Stimulated activated naive CD8-positive, alpha-beta T cell treated with anti-CD3 and anti-CD28 coated beads, Interleukin-15, amount 100 ng/mL, for 72 hours (primary cell): ENCODE measurements at places on chromosomes 3 and 15.

- DNase-seq, result no peak
Measured at GRCh38 chr3:557972-558371, 361.4 kb downstream of the CHL1 start.

GRCh38 chr3:74787011-74787410, 172.6 kb upstream of the CNTN3 start:
- DNase-seq, result no peak

GRCh38 chr15:37806808-37807207, 127.6 kb upstream of the TMCO5A start:
- DNase-seq, result no peak

- DNase-seq, result no peak
Measured at GRCh38 chr3:148866261-148866660, 1.2 kb downstream of the CPA3 start.

- no peak for DNase-seq
Measured at GRCh38 chr15:62880278-62880677, 162.3 kb upstream of the TPM1 start.

DNA sequence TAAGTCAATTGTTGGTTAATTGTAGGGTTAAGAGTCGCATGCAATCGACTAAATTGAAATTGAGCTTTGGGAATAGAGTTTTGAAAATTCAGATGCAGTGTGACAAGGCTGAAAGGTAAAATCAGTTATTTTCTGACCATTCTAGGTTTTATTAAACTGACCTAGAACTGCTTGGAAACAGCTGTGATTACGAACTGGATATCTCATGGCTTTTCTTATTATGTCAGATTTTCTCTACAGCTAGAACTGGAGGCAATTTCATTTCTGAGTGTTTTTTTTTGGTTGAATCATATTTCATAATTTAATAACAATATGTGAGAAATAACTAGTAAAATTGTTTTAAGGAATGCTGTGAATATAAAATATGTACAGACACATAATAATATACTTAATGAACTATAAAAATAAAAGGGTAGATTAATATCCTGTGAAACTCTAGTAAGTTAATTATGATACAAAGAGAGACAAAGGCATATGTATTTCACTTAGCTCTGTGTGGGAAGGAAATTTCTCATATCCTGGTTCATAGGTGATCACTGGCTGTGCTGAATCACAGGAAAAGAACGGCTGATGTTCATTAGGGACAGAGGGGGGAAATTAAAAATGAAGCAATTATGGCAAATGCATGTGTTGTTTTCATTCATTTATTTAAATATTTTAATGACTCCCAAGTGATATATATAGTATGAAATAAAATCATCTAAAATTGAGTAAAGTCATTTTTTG, 403.2 kb downstream of the ZIC1 start:
- DNase-seq, result no peak

DNA sequence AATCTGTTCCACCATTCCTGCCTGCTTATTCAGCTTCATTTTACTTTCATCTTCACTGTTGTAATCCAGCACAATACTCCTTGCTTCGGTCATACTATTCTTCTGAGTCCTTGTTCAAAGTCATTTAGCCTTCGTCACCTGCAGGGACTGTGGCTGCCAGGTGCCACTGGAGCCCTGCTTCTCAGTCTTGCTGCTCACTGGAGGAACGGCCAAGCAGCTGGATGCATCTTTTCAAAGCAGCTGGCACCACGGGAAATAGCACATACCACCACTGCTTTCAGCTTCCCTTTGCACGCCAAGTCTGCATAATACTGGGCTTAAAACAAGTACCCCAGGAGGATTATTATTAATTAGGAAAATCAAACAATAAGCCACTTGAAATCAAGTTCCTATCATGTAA, 287.6 kb downstream of the BCHE start:
- no peak for DNase-seq

DNA sequence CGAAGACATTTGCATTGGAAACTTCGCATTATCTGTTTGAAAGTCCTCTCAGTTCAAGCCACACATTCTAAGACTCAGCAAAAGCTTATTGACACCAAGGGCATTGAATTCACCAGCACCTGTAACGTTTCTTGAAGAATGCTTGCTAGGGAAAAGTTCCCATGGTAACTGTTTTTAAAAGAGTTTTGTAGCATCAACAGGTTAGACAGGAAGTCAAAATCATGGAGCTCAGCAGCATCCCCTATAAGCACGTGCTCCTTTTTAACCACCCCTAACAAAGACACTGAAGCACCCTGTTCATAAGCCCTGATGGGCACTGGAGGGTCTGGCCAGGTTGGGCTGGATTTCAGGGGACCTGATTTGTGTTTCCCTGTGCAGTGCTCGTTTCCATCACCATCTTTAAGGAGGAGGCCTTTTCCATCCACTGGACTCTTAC, 229.7 kb upstream of the BHLHE40 start:
- DNase-seq, result no peak

GRCh38 chr3:194083637-194084224, 52.2 kb upstream of the HES1 start:
- no peak for DNase-seq

DNA sequence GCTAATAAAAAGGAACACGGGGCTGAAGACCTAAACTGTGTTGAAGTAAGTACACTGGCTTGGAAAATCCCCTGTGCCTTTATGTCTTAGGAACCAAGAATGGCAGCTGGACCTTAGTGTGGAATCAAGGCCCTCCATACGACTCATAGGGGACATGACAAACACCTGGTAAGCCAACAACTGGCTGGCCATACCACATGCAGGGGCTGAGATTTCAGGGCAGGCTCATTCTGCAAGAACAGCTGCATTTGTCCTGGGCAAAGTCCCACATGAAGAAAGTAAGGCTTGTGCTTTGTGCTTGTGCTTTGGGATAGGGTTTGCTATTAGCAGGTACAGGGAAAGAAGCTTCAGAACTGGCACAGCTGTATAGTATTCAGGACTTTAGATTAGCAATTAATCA, 18.0 kb downstream of the ETV5 start:
- DNase-seq, result no peak

DNA sequence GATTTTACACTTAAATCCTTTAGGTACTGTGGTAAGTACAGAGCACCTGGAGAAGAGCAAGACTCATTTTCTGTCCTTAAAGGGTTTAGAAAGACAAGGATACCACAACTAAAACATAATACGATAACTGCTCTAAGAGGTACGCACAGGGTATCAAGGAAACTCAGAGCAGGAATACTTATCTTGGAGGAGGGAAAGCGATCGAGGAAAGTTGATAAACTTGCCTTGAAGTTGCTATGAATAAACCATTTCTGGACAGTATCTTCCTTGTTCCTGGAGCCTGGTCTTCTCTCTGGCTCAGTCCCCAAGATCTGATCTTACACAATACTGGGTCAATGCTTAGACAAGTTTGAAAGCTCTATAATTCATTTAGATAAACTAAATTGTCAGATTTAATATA, 17.6 kb upstream of the GATM start:
- DNase-seq, result no peak

DNA sequence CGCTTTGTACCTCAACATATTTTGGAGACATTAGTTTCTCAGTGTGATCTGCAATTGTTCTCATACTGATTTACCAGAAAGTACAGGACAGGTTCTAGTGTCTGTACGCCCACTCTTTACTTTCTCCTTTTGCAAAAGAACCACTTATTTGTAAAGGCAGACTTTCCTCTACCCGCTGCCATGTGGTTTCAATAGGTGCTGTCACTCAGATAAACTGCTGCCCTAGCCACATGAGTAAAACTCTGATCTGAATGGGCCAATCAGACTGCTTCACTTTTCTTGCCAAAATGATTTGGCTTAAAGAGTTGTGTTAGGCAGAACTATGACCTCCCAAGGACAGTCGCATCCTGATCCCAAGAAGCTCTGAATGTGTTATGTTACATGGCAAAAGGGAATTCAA, 984.6 kb upstream of the NR2F2 start:
- DNase-seq, result no peak
